ENCODE measurements at places on chromosomes 16 and 17.
A peak's percentile ranks its signal among the peaks of the same experiment; 100 is the strongest.

- DNase-seq, result peak; percentile 60
Measured at GRCh38 chr16:65546353-65546791, 424.5 kb upstream of the CDH11 start.

GRCh38 chr17:77182205-77183172 lies 41.7 kb downstream of the SEC14L1 start:
- DNase-seq, result no peak

- DNase-seq, result no peak
Measured at GRCh38 chr17:74417178-74418045, 14.5 kb upstream of the GPRC5C start.

GRCh38 chr16:12677502-12677901 lies 126.2 kb downstream of the CPPED1 start:
- no peak for DNase-seq

DNA sequence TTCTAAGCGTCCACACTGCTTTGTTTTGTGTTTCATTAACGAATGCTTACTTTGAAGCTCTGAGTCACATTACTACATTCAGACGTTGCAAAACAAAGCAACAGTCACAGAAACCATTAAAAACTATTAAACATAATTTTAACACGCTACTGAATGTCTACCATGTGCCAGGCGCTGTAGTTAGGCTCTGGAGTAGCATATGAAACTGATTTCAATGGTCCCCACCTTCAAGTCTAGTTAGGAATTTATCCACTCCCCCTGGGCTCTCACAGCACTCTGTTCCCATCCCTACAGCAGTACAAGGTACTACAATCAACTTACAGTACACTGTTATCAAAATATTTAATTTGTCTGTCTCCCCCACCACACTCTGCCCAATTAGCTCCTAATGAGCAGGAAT lies 631 bp downstream of the UTP6 start:
- DNase-seq, result no peak

DNA sequence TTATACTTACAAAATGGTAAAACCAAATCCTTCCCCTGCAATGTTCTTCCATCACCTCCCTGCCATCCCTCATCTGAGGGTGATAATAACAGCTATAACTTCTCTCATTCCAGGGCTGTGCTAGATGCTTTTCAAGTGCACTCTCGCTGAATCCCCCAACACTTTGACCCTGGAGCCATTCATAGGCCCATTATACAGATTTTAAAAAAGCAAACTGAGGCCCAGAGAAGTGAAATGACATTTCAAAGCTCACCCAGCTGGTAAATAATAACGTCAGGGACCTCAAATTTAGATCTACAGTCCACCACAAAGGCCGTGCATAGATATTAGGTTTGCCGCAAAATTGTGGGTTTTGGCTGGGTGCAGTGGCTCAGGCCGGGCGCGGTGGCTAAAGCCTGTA lies 378.8 kb downstream of the SLC39A11 start:
- DNase-seq, result no peak

GRCh38 chr17:57284583-57284982 lies 28.3 kb downstream of the MSI2 start:
- DNase-seq, result no peak

GRCh38 chr16:167122-167690 lies 1.4 kb downstream of the HBM start:
- no peak for DNase-seq
